Foreskin keratinocyte (primary cell): ENCODE measurements at places on chromosomes 5 and 9.

DNA sequence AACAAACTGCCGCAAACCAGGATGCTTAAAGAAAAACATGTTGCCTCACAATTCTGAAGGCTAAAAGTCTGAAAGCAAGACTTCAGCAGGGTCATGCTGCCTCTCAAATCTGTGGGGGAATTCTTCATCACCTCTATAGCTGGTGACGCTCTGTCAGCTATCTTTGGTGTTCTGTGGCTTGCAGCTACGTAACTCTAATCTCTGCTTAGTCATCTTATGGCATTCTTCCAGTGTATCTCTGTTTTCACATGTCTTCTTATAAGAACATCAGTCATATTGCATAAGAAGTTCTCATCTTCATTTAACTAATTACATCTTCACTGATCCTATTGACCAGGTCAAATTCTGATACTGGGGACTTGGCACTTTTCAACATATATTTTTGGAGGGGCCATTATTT, 243.0 kb downstream of the CDH10 start:
- peak; percentile 83 for DNase-seq

GRCh38 chr9:115882911-115883310, 270.7 kb upstream of the PAPPA start:
- DNase-seq, result no peak

- no peak for DNase-seq
Measured at GRCh38 chr5:3024126-3024525, 272.6 kb upstream of the IRX2 start.

DNA sequence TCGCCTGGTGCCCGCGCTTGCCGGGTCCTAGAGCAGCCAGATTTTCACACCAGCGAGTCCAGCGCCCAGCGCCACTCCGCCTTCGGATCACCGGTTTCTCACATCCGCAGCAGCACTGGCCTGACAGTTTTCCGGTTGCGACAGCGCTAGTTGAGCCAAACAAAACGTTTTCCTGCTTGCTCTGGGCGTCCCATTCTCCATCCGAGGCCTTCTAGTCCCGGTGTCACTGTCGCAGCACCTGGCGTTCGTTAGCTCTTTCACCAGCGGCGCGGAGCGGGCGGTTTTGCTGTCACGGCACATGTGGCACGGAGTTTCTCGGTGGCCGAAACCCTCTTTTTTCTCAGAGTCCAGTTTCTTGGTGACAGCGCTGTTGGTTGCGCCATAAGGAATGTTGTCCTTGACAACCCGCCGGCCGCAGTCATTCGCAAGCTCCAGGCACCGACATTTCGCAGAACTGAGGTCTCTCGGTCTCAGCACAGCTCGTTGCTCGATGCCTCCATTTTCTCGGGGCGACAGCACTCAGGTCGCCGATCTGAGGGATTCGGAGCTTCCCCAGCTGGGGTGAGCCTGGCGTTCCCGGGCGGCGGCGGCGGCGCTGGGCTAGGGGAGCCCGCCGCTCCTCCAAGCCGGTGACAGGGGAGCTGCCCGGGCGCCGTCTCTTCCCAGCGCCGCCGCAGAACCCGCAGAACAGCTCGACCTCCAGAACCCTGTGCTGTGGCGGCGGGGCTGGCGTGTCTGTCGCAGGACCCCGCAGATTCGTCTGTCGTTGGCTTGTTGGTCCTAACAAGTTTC, 47.8 kb downstream of the ANXA2R start:
- peak; percentile 57 for DNase-seq

- no peak for DNase-seq
Measured at GRCh38 chr5:133900534-133901270, 67.7 kb downstream of the C5orf15 start.

DNA sequence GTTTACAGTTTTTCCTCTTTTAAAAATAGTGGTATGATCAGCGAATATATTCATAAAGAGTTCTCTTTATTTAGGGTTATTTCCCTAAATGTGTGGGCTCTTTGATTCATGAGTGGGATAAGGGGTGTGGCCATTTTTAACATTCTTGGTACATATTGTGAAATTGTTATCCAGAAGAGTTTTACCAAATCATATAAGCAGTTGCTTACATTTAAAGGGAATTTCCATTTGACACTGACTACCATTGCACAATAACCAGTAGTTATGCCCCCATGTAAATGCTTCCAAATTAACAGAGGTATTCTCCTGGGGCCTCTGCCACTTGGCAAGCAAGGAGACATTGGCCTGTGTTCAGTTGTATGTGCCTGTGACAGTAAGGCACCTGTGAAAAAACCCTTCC, 27.2 kb downstream of the SLC25A48 start:
- DNase-seq, result no peak

DNA sequence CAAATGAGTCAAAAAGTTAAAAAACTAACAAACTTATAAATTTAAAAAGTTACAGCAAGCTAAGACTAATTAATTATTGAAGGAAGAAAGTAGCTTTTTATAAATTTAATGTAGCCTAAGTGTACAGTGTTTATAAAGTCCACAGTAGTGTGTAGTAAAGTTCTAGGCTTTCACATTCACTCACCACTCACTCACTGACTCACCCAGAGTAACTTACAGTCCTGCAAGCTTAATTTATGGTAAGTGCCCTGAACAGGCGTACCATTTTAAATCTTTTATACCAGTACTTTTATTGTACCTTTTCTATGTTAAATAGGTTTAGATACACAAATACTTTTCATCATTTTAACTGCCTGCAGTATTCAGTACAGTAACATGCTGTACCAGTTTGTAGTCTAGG, 80.0 kb upstream of the C9orf72 start:
- peak; percentile 14 for DNase-seq

GRCh38 chr9:119280740-119281485, 88.3 kb downstream of the BRINP1 start:
- DNase-seq, result no peak

DNA sequence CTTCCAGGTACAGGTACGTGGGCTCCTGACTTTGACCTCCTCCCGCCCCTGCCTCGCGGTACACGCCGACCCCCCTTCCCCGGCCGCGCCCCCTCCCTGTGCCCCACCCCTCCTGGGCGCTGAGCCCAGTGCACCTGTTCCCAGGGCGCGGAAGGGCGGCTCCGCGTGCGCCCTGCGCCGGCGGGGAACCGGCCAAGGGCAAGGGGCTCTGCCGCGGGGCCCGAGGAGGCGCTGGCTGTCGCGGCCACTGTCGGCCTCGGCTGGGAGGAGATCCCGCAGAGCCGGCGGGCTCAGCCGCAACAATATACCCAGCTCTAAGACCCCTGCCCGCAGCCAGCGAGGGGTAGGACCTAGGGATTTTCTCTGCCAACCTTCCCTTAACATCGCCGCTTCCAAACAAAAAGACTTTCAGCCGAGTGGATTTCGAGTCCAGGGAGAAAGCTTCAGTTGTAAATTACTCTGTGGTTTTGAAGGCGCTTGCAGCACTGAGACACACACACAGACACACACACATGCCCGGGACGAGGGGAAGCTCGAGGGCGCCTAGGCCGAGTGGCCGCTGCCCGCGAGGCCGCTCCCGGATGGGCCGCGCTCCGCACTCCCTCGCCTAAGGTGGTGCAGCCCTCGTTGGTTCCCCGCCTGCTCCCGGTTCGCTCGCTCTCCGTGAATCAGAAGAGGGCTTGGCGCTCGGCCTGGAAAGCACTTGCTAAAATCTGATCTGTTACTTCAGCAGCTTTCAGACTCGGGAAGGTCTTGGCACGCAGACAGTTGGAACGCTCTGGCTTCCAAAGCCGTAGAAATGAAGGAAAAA, 1.2 kb downstream of the FGF18 start:
- no peak for DNase-seq

GRCh38 chr5:130692770-130693169, 472.3 kb downstream of the HINT1 start:
- DNase-seq, result no peak

DNA sequence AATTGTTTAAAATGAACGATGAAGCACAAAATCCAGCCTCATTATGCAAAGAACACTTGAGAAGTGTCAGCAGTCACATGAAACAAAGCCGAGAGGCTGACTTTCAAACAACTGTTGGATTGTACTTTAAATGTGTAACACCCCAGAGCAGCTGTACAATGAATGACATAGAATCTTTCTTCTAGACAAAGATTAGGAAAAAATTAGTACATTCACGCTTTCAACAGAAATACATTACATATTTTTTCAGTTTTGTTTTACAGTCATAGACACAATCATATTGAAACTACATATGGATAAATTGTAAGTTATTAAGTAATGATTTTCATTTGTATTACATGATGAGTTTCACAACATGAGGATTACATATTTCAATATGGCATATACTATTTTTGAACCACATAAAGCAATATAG, 10.6 kb upstream of the AGXT2 start:
- no peak for DNase-seq
